C1 segment of cervical spinal cord (tissue), 14 donors: ENCODE measurements at places on chromosomes 6 and 20.

DNA sequence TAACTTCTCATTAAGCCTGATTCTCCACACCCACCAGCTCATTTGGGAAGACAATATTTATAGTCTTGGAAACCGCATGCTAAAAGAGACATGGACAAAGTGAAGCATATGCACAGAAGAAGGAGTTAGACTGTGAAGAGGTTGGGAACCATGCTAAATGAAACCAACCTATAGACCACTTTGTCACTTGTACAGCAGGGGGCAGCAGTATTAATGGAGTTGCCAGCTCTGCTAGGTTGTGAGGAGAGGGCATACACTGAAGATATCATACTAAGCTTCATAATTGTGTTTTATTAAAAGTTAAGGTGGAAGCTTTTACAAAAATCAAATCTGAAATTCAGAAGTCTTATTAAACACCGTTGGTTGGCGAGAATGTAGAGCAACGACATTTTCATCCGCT is 38.3 kb upstream of the HMGCLL1 start:
- no peak for DNase-seq

DNA sequence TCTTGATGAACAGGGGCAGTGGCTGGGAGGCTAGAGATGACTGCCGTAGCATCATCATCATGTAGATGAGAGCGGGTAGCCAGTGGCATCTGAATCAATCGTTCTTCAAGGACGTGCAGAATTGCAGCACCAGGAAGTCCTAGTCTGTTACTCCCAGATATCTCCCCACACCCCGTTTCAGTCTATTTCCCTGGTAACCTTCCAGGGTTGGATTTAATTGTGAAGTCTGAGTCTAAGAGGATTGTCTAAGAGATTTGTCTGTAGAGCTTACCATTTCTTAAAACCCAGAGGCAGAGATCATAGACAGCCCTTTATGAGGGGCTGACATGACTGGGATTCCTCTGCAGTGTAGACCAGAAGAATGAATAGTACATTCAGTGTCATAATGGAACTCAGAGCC is 16.6 kb upstream of the CD83 start:
- DNase-seq: no peak

GRCh38 chr20:51333971-51334370 is 208.5 kb downstream of the NFATC2 start:
- DNase-seq: no peak

- DNase-seq: no peak
Measured at GRCh38 chr6:101683884-101684283, 290.4 kb downstream of the GRIK2 start.

DNA sequence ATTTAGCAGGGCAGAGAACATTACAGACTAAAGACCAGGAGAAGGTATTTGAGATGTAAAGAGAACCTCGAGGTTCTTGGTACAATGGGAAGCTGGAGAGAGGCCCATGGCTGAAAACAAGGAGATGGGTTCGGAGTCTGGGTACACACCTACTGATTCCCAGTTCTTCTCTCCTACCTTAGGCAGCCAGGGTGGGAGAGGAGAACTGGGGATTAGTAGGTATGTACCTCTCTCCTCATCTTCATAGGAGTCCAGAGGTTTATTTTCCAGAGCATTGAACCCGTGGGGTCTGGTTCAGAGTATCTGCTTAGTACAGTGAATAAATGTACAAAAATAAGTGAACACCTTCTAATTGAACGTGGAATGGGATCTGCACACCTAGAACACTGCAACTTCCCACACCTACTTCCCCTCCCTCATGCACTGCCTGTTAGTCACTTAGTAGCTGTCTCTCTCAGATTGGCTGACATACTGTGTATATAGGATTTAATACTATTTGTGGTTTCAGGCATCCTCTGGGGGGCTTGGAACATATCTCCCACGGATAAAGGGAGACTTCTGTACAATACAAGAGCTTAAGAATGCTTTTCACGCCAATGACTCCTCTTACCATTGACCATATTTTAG is 23.5 kb upstream of the NUP153 start:
- DNase-seq: no peak

- no peak for DNase-seq
Measured at GRCh38 chr20:57996936-57997890, 231.2 kb downstream of the ANKRD60 start.

GRCh38 chr6:24796616-24797290 is 2.0 kb downstream of the ARMH2 start:
- no peak for DNase-seq

GRCh38 chr6:107698146-107698545 is 126.0 kb downstream of the SCML4 start:
- no peak for DNase-seq

DNA sequence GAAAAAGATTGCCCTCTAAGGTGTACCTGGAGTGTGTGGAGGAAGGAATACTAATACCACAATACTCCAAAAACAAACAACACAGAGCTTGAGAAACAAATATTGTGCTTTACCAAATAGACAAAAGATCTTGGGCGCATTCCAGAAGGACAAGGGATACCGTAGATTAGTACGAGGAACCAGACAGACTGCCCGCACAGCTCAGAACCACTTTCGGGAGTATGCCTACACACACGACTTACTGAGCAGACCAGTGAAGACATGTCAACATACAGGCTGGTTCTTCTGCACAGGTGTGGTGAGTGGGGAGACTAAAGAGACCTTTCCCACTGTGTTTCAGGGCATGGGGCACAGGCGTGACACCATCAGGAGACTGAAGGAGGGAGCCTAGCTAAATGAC is 15.8 kb upstream of the FOXQ1 start:
- DNase-seq: no peak

- DNase-seq: no peak
Measured at GRCh38 chr6:136669299-136669699, 119.1 kb upstream of the MAP7 start.

GRCh38 chr20:50195524-50196120 is 5.0 kb downstream of the CEBPB start:
- no peak for DNase-seq

- DNase-seq: no peak
Measured at GRCh38 chr20:8811801-8812594, 256.9 kb upstream of the PLCB4 start.

DNA sequence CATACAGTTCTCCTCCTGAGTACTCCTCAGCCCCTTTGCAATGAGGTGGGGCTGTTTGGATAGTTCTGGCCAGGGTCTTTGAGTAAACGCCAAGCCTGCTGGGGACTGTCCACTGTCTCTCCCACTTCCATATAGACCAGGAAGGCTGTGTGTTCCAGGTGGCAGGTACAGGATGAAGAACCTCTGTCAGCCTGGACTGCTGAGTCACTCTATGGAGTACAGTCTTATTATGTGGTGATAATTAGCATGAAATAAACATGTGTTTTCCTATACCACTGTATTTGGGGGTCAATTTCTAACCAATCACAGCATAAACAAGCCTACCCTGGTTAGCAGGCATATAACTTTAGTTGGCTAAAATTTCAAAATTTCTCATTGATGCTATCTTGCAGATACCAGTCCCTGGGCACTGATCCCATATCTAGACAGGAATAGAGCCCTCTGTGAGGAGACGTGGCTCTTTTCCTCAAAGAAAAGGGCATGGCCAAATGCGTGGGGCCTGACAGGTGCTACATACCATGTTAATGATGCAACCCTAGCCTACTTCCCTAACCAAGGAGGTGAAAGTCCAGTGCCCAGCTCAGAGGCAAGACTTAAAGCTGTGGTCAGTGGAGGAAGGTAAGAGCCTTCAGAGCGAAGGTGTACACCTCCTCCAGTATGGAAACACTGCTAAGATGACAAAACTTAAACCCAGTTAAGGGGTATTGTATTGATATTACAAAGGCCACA is 4.5 kb upstream of the ALDH8A1 start:
- DNase-seq: no peak

- DNase-seq: no peak
Measured at GRCh38 chr20:45010399-45010828, 44.1 kb downstream of the STK4 start.

- peak; percentile 3 for DNase-seq
Measured at GRCh38 chr20:1671891-1672669, 14.5 kb upstream of the SIRPG start.

DNA sequence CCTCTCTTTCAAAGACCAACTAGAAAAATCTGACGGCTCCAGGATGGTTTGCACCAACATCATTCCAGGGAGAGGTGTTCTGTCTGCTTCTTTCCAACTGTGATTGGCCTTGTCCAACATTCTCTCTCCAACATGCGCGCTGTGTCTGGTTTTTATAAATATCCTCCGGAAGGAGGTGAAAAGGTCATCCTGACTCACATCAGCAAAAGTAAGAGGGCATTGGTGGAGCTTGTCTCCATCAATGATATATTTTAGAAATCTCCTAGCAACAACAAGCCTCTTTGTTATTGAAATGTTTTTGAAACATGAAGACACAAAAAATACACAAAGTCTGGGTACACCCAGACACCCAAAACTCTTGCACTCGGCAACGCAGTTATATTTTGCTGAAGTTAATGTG is 475.3 kb upstream of the JARID2 start:
- no peak for DNase-seq

DNA sequence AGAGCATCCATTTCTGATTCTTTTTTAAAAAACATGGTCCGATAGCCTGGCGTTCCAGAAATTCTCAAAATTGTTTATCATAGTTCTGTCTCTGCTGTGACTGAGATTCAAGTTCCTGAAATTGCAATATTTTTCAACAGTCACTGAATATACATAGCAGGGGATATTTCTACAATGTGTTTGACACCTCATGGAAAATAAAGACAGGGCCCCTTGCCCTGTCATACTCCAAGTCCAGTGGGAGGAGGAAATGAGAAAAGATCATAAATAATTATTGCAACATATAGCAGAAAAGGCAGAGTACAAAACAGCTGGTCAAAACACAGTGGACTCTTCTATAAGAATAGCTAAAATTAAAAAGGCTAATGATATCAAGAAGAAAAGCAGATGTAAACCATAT is 234.8 kb upstream of the SPTLC3 start:
- no peak for DNase-seq

DNA sequence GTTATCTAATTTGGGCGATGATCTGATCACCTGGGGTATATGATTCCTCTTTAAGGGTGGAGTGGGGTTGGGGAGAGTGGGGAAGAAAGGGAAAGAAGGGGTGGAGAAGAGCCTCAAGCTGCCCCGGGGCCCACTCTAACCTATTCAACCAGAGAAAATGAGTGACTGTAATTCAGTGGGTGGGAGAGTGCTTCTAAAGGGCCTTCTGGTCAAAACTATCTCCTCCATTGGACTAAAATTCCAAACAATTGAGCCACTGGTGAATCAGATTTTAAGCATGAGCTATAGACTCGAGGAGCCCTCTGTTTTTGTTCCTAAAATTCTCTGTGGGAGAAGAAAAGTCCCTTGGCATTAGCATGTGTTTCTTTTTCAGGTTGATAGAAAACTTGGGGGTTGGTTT is 296.8 kb downstream of the CLIC5 start:
- no peak for DNase-seq

DNA sequence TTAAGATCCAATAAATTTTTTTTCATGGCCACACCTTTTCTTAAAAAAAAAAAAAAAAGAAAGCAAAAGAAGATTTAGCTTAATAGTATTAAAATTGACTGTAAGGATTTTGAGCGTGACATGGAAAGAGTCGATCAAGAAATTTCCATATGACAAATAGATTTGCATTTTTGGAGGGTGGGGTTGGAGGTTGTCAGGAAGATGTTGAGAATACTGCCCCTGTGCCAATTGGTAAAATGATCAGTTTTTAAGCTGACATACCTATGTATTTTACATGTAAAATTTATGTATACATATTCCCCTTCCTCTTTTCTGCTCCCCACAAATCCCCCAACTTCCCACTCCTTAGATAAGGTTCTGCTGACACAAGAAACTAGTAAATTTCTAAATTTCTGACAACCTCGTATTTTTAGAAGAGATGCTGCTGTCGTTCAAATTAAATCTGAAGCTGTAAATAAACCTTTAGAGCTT is 520.9 kb downstream of the CD83 start:
- DNase-seq: no peak

DNA sequence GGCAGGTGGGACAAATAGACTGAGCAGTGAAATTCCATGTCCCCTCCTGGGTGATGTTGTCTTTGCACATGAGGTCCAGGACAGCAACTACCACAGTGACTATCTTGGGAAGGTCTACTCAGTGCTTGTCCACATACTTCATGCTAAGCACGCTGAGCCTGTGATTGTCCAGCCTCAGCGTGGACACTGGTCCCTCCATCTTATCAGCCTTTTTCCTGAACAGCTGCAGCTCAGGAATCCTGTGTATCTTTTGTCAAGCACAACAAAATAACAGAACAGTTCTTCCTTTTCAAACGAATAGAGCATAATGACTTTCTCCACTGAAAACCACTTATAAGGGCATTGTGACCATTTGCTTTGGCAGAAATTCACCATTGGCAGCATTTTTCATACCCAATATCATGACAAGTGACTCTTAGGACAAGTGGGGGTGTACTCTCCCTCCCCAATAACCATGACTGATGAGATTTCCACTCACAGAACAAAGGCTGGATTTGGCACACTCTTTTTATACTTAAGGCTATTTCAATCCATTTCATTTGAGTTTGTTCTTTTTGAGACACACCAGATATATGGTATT is 90.3 kb downstream of the FYN start:
- no peak for DNase-seq

DNA sequence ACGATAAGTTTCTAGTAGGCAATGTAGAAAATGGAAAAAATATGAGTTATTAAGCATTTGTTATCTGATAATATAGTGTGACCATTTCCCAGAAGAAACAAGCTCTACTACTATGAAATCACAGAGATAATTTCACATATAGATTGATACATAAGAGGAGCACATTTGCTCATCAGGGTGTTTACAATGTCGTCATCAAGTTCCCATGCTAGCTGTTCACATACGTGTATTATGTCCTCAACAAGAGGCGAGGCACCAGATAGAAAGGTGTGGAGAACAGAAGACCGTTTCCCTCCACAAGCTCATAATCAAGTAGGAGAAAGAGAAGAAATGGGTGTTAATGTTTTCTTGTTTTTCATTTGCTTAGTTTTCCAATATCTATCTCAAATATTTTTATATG is 326.1 kb upstream of the ARID1B start:
- no peak for DNase-seq

DNA sequence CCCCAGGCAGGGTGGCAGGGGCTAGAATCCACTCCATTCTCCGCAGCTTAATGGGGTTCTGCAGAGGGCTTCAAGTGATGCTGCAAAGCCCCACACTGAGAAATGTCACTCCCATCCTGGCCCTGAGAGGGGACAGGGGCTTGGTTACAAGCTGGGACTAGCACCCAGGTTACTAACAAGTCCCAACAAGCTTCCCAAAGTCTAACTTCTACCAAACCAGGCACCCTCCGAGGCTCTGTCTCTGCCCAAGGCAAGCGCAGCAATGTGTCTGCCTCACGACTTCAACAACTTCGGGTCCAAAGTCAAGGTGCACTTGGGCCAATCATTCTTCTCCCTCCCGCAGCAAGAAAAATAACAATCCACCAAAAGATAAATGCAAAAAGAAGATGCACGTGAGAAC is 45.6 kb downstream of the NFATC2 start:
- DNase-seq: no peak

GRCh38 chr6:44733126-44733525 is 345.6 kb downstream of the CDC5L start:
- no peak for DNase-seq

- no peak for DNase-seq
Measured at GRCh38 chr6:80547827-80548226, 441.4 kb downstream of the BCKDHB start.

GRCh38 chr6:64812138-64812537 is 894.9 kb downstream of the EYS start:
- no peak for DNase-seq
